Epithelial cell of prostate (primary cell): ENCODE measurements at places on chromosomes 3 and 15.

- no peak for DNase-seq
Measured at GRCh38 chr15:66229790-66230465, 23.6 kb downstream of the MEGF11 start.

DNA sequence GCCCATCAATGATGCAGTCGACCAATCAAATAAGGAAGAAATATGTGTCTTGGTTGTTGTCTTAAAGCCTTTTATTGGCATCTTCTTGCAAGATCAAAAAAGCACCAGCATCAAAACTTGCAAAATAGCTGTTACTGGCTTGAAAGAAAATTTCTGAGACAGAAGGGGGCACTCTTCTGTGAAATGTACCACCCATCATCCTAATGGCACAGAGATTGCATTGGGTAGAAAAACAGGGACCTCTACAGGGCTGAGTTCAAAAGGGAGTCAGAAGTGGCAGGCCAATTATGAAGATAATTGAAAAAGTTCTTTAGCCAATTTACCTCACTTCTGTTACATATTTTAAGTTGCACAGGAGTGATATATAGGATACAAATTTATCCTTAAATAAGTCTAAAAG is 122.3 kb upstream of the GPR149 start:
- no peak for DNase-seq

DNA sequence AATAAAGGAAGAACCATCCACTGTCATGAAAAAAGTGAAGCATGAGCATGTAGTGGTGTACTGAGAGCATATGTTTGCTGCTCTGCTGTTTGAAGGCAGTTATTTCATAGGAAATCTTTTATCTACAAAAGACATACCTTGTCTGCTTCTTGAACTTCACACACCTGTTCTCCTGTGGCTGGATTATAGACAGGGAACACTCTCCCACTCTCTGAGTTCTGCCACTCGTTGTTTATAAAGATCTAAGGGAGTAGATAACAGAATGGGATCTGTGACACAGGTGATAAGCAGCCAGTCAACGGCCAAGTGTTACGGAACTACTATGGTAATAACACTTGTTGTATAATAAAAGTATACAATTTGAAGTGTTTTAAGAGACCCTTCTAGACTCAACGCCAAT is 51.5 kb downstream of the ALDH1A2 start:
- DNase-seq: no peak

- no peak for DNase-seq
Measured at GRCh38 chr15:84669726-84670125, 11.7 kb upstream of the NMB start.

DNA sequence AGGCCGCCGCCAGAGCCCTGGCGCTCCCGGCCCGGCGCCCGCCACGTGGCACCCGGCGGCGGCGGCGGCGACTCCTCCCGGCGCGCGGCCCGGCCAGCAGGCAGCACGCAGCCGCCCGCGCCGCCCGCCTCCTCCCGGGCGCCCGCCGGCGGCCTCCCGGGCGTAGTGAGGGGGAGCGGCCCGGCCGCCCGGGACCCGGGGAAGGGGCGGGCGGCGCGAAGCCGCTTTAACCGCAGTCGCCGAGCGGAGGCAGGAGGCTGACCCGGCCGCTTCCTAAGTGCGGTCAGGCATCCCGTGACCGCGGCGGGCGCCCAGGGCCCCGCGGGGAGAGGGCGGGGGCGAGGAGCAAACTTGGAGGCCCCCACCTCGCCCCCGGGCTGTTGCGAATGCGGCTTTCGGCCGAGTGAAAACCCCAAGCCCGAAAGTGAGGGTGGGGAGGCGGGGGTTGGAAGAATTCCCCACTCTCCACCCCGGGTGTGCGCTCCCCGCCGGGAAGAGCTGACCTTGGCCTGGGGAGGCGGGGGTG is 1.7 kb upstream of the HES1 start:
- DNase-seq: no peak

DNA sequence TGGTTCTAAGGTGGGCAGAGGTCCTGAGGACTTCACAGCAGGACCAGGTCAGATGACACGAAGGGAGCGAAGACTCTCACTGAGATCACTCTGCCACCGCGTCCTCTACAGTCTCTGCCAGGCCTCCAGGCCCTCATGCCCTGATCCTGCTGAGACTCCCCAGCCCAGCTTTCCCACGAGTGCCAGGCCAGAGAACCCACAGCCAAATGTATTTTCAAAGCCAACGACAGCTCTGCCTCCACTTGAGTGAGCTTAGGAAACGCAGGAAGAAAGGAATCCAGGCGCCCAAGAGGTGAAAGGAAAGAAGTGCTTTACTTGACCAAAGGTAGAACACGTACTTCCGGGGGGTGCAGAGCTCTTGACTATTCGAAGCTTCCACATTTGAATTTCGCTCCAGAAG is 275.0 kb downstream of the XXYLT1 start:
- no peak for DNase-seq

- peak; percentile 5 for DNase-seq
Measured at GRCh38 chr15:67303490-67304363, 49.1 kb downstream of the IQCH start.

GRCh38 chr15:39682366-39682765 is 100.3 kb downstream of the FSIP1 start:
- DNase-seq: no peak

DNA sequence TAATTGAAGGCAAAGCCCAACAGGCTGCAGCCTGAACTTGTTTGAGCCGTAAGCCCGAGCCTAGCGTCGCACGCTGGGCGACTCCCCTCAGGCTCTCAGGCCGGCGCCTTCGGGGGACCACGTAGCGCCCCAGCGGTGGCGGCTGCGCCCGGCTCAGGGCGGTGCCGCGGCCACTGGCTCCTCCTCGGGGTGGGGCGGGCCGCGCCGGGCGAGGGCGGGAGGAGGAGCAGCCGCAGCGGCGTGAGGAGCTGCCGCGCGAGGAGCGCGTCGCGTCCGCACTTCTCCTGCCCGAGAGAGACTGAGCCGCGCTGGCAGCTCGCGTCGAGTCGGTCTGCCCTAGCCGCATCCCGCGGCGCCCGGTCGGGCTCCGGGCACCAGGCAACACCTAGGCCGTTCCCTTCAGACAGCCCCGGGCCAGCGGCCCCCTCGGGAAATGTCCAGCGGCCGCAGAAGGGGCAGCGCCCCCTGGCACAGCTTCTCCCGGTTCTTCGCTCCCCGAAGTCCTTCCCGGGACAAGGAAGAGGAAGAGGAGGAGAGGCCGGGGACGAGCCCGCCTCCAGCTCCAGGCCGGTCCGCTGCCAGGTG is at the start of gene CRYBG3:
Gene CRYBG3 (plus strand): TSS at position 238 of the 585 bp plus-strand sequence. CDS start 196 bp downstream, at position 434.
- no peak for DNase-seq

DNA sequence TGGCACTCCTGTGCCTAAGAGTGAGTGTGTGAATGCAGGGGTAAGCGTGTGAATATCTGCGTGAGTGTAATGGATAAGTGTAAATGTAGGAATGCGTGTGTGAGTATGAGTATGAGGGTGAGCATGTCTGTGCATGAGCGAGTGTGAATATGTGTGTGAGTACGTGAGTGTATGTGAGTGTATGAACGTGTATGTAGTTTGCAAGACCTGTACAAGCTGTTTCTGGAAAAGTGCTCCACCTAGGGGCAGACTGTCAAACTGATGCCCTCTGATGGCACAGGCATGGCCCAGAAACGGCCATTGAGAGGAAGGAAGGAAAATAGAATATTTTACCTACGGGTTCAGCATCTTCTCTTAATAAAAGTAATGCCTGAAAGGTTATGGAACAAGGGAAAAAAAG is 24.4 kb upstream of the FRMD4B start:
- no peak for DNase-seq

GRCh38 chr3:58497097-58497496 is 5.2 kb downstream of the KCTD6 start:
- no peak for DNase-seq

DNA sequence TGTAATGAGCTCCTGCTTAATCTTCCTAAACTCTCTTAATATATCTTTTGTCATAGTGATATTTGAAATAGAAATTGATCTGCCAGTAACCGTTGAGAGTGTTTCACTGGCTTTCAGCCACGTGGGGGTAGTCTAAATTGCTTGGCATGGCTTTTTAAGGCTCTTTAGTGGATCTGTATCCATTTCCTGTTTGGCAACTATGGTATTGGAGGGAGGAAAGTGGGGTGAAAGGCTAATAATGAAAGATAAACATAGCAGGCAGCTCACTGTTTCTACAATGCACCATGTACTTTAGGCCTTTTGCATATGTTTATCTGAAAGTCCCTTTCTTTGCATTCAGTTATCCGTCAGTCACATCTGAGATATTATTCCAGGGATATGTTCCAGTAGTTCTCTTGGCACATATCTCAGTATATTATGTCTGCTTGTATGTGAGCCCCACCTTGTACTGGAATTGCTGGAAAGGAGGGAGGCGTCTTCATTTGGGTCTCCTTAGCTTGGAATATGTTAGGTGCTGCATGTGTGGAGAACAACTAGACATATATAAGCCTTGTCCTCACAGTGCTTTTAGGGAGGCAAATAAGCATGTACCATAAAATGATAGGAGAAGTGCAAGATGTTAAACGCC is 10.8 kb downstream of the TOPAZ1 start:
- DNase-seq: no peak

DNA sequence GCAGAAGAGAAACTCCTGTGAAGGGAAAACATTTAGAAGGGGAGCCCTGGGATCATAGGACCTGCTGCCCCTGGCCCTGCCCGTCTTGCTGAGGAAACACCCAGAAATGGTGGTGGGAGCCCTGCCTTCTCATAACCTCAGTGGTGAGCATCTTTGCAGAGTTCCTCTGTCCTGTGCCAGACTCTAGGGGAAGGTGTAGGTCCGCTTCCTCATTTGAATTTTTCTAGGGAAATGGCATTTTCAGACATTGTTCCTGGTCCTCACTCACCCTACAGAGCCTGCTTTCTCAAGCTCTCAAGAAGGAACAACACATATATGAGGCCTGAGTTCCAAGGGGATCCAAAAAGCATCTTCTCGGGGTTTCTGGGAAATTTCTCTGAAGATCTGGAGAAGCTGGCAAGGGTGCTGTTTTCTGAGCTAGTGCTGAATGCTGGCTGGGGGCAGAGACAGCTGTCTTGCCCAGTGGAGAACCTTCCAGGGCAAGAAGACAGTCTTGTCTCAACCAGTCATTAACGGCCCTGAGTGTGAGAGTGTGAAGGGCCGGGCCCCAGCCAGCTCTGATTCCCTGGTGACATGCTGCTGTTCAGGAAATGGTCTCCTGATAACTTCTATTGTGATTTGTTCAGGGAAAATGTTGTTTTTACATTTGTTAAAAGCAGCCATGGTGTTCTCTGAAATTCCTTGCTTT is 283.1 kb upstream of the LRRFIP2 start:
- DNase-seq: no peak

DNA sequence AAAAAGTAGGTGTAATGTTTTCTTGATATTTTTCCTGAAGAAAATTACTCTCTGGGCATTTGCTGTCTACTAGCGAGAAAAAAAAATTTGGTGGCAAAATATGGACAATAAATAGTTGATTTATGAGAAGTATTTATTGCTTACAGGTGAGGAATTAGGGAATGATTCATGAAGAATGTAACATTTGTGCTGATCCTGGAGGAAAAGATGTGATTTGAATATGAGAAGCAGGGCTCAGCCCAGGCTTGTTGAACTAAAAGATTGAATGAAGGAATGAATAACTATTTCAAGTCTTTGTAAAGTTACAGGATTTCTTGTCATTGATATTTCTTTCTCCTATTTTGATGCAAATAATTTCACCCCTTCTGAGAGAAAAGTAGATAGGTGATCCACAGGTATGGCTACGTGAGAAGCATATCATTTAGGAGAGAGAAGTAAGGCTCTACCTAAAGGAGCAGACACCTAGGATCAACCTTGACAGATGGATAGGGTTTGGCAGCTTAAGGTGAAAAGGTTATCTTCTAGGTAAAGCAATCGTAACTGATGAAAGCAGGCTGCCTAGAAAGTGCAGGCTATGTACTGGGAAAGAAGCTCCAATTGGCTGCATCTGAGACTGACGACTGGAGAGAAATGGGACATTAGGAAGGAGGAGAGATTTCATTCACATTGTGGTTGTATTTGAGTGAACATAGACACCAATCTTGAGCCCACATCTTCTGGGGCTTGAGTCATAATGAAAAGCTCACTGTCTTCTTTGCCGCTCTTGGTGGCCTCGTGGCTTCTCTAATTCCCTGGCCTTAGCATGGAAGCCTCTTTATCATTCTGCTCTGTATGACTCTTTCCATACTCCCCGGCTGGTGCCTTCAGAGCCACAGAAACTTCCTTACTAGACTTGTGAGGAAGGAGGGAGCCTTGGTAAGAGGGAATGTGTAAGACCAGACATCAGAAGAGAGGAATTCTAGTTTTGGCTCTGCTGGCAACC is 106.5 kb downstream of the P3H2 start:
- no peak for DNase-seq

GRCh38 chr3:63192248-63192647 is 85.9 kb upstream of the SYNPR start:
- no peak for DNase-seq

DNA sequence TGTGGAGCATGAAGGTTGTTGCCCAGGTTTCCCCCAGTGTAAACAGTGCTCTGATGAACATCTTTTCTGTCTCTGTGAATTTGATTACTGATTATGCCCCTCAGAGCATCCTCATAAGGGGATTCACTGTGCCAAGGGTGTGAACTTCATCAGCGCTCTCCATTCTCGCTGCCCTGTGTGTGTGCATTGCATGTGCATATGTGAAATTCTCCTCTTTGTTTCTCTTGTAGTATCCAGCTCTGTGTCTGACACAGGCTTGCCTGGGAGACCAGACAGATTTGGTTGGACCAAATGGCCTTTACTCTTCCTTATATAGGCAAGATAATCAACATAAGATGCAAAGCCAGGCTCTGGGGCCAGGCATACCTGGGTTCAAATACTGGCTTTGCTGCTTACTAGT is 21.9 kb downstream of the CACNA2D3 start:
- no peak for DNase-seq

DNA sequence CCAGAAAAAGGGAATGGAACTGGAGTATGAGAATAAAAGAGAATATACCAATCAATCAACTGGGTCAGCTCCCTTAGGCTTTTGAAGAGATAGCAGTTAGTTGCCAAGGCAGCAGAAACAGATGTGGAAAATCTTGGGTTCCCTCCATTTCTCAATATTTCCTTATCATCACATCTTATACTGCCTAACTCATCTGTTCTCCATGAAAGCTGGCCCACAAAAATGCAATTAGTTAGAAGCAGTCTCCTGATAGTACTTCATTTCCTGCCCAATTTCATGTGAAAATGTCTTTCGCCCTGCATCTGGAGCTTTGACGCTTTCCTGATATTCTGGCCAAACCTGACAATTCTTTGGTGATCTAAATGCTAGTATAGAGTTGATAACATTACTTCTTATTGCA is 30.1 kb upstream of the SPTSSB start:
- no peak for DNase-seq

- DNase-seq: no peak
Measured at GRCh38 chr3:101351829-101352228, 31.5 kb upstream of the IMPG2 start.

GRCh38 chr3:149605902-149606301 is 51.9 kb downstream of the WWTR1 start:
- DNase-seq: no peak

DNA sequence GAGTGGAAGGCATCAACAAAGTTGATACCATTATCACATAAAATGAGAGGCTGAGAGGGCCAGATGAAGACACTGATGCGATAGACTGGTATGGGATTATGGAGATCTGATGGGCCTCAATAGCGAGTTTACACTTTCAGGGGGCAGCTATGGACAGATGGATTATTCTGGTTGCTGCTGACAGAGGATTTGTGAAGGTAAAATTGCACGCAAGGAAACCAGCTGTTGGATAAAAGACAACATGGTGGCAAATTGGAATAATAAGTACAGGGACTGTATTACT is 203.9 kb downstream of the MBNL1 start:
- no peak for DNase-seq

GRCh38 chr3:176579711-176580185 is 617.5 kb downstream of the TBL1XR1 start:
- DNase-seq: no peak

- no peak for DNase-seq
Measured at GRCh38 chr3:4426261-4426781, 40.7 kb downstream of the SUMF1 start.

- DNase-seq: peak; percentile 12
Measured at GRCh38 chr15:65940618-65940909, 71.3 kb downstream of the RAB11A start.
